ENCODE measurements at places on chromosomes 12 and 14. TPM values are rescaled to one million over a fixed set of nuclear protein-coding genes. Genes with fewer than 3 reads are reported as not detected.

DNA sequence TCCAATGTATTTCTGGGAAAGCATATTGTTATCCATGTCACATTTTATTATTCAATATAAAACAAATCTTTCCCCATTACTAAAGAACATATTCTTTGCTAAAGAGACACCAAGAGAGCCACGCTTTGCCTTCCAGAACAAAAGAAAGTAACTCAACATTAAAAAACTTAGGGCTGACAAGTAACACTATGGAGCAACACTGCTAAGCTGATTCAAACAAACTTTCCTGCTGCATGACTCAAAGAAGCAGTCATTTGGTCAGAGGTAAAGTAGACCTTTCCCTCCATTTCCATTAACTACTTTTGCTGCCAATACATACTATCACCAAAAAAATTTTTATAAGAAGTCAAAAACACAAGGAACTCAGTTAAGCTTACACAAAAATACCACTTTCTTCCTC is 83.0 kb downstream of the DENND5B start:
- H3K36me3 ChIP-seq, result no peaks in the 10 kb centered on the region
- no peak overlapping the region for H3K4me3 ChIP-seq
- no peak overlapping the region for H3K27ac ChIP-seq
- DNase-seq, result no peak
- H3K27me3 ChIP-seq, result no peaks in the 10 kb centered on the region

- no peak for DNase-seq
- H3K27me3 ChIP-seq, result no peaks in the 10 kb centered on the region
- H3K27ac ChIP-seq, result no peak overlapping the region
- no peaks in the 10 kb centered on the region for H3K4me1 ChIP-seq
- H3K4me3 ChIP-seq, result no peak overlapping the region
Measured at GRCh38 chr12:106739318-106739717, 35.2 kb upstream of the RIC8B start.

KRT3 gene
- not detected for total RNA-seq

GRCh38 chr12:6780573-6780972 is 8.3 kb downstream of the LAG3 start:
- peaks cover 21% of the 10 kb centered on the region for H3K4me1 ChIP-seq
- DNase-seq, result no peak
- no peak overlapping the region for H3K27ac ChIP-seq
- no peaks in the 10 kb centered on the region for H3K36me3 ChIP-seq
- H3K4me3 ChIP-seq, result no peak overlapping the region

DNA sequence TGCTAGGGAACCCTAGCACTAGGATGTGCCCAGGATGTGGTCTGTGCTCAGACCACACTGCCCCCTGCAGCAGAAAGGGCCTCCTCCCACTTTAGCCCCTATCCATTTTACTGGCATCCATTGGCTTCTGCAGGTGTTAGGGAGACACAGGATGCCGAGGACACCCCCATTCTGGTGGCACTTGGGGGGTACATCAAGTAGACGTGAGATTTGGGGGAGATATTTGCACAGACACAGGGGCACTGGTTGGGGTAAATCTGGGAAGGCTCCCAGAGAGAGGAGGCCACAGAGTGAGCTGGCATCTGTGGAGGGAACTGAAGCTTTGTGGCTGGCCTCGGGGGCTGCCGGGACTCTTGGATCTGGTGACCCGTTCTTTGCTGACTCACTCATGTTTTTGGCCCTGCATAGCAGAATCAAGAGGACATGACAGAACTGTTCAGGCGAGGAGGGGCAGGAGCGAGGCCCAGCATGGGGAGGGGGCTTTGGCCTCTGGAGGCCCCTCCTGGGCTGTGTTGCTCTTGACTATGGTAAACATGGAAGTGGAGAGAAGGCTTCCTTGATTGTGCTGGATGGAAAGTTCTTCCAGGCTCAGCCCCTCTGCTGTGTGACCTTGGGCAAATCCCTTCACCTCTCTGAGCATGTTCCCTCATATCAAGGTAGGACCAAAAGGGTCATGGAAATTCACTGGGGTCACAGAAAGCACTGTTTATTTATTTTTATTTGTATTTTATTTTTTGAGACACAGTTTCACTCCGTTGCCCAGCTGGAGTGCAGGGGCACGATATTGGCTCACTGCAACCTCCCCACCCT is 1.8 kb downstream of the PLBD2 start:
- DNase-seq, result no peak
- H3K4me1 ChIP-seq, result peaks cover 14% of the 10 kb centered on the region
- no peak overlapping the region for H3K4me3 ChIP-seq
- H3K27ac ChIP-seq, result peak overlapping the region; percentile 90
- peaks cover 4% of the 10 kb centered on the region for H3K36me3 ChIP-seq

DNA sequence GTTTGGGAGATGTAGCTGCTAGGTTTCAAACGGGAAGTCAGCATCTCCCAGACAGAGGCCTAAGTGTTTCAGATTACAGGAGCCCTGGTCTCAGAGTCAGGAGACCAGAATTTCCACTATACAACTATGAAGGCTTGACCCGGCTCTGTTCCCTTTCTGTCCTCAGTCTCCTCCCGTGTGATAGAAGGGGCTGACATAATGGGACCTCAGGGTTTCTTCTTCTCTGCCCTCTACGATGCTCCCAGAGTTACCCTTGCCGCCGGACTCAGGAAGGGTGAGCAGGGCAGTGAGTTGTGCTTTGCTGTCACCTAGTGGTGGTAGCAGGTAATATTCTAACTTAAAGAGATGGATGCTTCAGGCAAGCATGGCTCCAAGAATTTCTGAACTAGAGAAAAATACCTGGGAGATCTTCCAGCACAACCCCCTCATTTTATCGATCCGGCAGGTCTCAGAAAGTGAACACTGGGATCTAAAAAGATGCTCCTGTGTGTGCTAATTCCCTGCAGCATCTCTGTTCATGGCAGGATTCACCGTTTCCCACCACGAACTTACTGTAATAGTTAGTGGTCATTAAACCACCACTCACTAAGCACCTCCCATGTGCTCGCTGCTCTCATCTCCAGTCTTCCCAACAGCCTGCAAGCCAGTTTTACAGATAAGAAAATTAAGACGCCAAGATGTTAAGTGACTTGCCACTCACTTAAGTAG is 84.4 kb downstream of the VWF start:
- H3K4me1 ChIP-seq, result no peaks in the 10 kb centered on the region
- peak; percentile 69 for DNase-seq
- H3K36me3 ChIP-seq, result no peaks in the 10 kb centered on the region
- no peak overlapping the region for H3K27ac ChIP-seq

ALG10 gene
- 7.9 TPM for total RNA-seq

LMNTD1 gene
- 1.5 TPM for total RNA-seq

Data from sigmoid colon (tissue), 7 donors.